Daoy (cell line): ENCODE measurements at places on chromosomes 3 and 15. TPM values are rescaled to one million over a fixed set of nuclear protein-coding genes. Genes with fewer than 3 reads are reported as not detected.

DNA sequence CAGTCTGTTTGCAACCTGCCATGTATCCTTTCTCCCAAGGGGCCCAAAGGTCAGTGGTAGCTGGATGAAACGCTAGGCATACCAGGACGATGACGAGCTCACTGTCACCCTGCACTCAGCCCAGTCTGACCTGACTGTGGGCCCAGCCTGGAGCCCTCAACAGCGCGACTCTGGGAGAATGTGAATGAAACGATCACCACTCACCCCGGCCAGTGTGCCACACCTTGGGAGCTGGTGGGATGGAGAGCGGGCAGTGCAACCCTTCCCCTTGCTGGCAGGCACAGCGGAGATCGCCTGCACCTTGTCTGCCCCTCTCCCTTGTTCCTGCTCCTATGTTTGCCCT is 27.2 kb downstream of the SRPRB start:
- DNase-seq, result no peak

DNA sequence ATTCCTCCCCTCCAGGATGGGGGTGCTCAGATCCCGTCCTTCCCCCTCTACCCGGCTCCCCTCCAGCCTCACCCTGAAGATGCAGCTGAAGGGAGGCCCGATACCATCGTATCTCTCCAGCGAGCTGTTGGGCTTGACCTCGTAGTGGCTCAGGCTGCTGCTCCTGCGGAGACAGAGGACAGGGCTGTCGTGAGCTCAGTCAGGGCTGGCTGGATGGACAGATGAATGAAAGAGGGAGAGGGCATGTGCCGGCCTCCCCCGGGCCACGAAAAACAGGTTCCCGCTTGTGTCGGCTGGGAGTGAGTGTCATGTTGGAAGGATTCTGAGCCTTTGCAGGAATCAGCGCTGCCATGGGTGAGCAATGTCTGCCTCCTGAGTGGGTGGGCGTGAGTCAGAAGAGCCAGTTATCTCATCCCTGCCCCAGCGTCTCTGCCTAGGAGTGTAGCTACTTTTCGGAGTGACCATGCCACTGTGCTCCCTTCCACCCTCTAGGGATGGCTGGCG is 35.2 kb downstream of the FEM1B start:
- peak; percentile 55 for DNase-seq

- peak; percentile 11 for DNase-seq
These were observed 37.8 kb downstream of the ZNF445 start for GRCh38 chr3:44439499-44440295.

Gene HRG
- not detected in 2 replicates for total RNA-seq

DNA sequence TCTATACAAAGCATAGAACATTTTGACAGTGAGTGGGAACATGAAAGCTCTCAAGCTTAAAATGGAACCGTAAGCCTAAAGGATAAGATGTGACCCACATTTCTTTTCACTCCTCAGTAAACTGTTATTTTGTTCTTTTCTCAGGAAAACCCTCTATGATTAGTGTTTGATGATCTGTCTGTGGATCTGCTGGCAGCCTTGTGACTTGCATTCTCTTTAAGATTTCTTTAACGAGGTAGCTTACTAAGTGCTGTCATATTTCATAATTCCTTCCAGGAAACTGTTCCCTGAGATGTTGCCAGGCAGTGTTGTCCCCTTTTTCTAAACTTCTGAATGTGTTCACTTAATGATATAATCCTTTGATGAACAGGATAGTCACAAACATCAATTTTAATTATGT is 167.6 kb downstream of the PYDC2 start:
- no peak for DNase-seq

DNA sequence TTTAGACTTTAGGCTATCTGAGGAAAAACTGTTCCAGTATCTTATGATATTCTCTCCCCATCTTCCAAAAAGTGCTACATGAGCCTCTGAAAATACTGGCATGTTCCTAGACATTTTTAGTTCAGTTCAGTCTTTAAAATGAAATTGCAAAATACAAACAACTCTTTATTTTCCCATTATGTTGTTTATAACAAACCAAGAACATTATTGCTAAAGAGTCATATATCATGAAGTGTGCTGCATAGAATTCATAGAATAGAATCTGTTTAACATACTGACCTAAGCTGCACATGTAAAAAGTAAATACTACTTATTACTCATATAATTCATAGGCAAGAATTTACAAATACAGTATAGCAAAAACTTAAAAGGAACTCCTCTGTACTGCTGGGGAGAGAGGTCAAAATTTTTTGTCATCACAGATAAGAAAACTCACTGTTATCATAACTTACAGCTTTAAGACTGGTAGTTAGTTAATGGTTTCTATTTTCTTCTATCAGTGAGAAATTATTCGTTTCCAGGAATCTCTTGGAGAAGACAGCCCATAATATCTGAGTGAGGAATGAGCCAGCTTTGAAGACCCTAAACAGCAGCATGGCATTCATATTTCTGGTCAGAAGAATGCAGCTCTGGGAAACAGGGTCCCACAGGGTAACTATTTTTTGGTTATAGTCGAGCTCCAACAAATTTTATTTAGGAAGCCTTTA is 32.2 kb downstream of the FILIP1L start:
- no peak for DNase-seq

DNA sequence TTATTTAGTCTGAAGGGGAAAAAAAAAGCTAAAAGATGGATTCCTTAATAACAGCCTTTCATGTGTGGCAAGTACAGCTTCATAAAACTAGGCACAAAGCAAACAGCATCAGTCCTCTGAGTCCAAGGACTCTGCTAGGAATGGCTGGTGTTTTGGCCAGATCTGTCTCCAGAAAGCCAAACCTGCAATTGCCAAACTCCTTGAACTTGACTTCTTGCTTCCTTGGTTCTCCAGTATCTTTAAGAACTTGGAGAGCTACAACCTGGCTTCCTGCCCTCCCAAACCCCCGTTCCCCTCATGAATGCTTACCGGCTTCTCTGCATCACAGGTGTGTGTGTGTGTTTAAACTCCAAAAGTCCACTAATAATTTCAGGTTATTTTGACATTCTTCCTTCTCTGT is 1.6 kb upstream of the PLOD2 start:
- peak; percentile 20 for DNase-seq

DNA sequence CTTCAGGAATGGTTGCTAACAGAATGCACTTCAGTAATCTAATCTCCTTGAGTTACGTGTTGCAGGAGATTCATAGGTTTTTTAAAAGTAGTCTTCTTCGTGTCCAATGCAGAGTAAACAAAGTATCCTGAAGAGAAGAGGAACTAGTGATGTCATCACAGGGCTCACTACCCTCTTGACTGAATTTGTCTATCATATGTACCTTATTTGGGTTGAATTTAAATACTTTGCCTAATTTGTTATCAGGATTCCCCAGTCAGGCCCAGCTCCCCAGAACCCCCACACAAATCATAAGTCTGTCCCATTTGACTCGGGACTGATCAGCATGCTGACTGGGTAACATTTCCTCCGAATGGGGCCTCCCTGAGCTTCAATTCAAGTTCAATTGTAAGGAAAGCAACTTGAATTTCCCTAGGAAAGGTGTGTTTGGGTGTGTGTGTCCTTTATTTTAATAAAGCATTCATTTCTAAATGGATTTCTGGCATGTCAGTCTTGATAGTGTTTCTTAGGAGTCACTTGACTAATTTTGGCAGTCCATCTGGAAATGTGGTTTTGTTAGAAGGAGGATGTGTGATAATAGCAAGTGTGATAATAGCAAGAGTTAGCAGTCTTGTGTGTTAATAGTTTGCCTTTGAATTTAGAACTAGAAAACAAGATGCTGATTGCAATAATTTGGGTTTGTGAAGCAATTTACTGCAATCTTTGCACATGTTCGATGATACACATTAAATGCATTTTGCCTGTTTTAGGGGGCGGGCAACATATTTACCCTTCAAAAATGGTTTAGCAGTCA is 21.9 kb downstream of the OXNAD1 start:
- DNase-seq, result no peak

DNA sequence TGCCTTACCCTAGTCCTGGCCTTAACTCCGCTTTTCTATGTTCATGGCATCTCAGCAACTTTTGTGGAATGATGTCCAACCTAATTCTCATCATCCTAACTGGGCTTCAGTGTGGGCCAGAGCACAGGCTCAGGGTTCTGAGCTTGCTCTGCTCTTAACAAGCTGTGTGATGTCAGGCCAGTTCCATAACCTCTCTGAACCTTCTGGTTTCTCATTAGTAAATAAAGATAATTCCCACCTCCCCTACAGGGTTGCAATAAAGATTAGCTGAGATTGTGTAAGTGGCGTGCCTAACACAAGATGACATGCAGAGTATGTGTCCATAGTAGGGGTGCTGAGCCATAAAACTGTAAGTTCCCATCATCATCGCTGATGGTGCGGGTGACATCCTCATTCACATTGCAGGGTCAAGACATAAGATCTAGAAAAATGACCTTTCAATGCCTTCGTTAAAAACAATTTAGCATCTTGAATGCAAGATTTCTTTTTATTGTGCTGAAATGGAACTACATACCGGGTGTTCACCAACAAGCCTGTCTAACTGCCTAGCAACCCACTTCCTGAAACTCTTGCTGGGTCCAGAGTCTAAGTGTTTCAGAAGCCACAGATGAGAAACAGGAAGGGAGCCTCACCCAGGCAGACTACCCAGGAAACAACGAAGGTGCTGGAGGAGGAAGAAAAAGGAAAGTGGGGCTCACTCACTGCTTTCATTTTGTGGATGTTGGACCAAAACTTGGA is 36.2 kb downstream of the CDCP1 start:
- DNase-seq, result no peak

DNA sequence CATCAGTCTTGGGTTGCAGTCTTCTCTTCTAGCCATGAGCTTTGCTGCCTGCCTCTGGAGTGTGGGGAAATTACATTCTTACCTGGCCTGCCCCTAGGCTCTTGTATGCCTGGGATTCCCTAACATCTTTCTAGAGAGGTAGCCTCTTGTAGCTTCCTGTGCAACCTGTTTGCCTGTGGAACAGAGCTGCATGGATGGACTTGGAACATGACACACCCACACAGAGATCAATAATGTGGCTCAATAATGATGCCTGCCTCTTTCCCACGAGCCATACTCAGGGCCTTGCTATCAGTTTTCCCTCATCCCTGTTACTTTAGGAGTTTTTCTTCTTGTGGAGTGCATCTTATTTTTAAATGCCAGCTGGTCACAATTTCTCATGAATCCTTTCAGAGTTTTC is 11.4 kb downstream of the CHCHD6 start:
- no peak for DNase-seq

Gene MEGF11
- total RNA-seq, result under 0.01 and 0.34 TPM in 2 replicates

Gene RHCG
- total RNA-seq, result not detected in 2 replicates

DNA sequence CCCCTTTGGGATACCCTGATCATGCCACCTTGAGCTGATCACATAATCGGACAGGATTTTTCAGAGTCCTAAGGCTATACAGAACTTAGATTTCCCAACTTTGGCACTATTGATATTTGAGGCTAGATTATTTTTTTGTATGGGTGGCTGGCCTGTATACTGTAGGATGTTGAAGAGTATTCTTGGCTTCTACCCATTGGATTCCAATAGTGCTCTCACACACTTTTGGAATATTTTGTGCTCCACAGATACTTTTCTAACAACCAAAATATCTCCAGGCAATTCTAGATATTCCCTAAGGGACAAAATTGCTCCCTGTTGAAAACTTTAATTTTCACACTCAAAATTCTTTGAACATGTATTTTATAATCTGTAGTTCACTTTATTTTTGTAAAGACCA is 125.1 kb downstream of the ABI3BP start:
- no peak for DNase-seq

DNA sequence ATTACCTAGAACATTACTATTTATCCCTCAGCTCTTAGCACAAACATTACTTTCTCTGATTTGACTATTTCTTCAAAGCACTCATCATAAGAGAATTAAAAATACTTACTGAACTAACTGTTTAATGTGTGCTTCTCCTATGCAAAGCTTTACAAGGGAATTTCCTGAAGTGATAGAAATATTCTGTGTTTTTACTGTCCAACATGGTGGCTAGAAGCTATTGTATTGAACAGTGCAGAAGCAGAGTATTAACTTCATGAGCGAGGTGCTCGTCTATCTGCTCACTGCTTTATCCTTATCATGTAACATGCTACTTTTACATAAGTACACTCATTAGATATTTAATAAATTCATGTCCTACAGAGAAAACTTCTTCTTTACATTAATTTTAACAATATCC is 239.1 kb downstream of the ISL2 start:
- DNase-seq, result no peak

DNA sequence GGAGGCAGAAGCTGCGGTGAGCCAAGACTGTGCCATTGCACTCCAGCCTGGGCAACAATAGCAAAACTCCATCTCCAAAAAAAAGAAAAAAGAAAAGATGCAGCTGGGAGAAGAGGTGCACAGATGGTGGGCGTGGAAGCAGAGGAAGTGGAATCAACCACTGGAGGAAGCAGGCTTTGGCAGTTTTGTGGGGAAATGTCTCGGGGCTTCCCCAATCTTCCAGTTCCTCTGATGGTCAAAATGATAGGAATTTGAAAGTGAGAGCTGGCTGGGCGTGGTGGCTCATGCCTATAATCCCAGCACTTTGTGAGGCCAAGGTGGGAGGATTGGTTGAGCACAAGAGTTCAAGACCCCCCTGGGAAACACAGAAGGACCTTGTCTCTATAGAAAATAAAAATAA is 48.1 kb upstream of the SMAD3 start:
- no peak for DNase-seq

GRCh38 chr3:29186982-29187725 is 93.7 kb upstream of the RBMS3 start:
- DNase-seq, result peak; percentile 75

Gene ZNF501
- total RNA-seq, result 1.3 and 2.7 TPM in 2 replicates

GRCh38 chr3:58994746-58995330 is 55.0 kb downstream of the CFAP20DC start:
- peak; percentile 49 for DNase-seq

- no peak for DNase-seq
These were observed 199.1 kb downstream of the FAM43A start for GRCh38 chr3:194884649-194885315.

DNA sequence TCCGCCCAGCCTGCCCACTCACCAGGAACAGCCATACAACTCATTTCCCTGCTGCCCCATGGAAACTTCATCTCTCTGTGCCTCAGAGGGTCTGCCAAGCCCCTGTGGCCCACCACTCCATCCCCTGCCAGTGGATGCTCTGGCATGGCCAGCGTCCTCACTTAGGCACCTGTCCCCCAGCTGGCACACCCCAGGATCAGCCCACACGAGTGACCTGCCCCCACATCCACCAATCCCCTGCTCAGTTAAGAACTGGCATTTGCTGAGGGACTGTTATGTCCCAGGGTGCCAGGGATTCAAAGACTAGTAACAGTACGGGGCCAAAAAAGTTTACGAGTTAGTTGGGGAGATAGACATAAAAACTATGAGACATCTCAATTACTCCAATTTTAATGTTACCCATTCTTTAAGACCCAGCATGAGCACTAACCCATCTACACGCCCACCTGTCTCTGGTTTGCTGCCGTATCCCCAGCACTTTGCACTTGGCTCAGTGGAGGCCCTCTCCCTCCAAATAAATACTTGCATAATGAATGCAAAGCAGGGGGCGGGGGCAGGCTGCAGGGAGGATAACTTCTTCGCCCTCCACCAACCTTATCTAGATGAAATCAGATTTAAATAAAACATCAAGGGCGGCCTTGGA is 11.6 kb upstream of the BAHD1 start:
- DNase-seq, result no peak

- DNase-seq, result no peak
These were observed 18.1 kb downstream of the CHSY1 start for GRCh38 chr15:101233651-101234280.

Gene ADCY5
- 0.06 TPM in 1 of 2 replicates, not detected in the other for total RNA-seq
